ENCODE measurements at places on chromosomes 16 and 17. TPM values are rescaled to one million over a fixed set of nuclear protein-coding genes. Genes with fewer than 3 reads are reported as not detected.

DNA sequence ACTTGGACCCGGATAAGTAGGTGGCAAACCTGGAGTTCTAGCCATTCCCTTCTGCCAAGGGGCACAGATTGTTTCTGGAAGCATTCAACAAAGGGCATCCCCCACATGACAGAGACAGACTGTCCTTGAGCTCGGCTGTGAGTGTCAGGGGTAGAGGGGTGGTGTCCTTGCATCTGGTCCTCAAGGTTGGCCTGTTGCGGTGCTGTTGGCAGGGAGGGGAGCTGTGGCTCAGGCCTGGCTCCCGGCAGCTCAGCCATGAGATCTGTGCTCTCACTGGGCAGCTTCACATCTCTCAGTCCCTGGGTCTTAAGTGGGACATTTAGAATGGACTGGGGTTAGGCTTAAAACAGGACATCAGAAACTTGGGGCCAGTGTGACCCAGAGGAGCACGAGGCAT lies 20.4 kb downstream of the CCDC182 start:
- no peak for DNase-seq

DNA sequence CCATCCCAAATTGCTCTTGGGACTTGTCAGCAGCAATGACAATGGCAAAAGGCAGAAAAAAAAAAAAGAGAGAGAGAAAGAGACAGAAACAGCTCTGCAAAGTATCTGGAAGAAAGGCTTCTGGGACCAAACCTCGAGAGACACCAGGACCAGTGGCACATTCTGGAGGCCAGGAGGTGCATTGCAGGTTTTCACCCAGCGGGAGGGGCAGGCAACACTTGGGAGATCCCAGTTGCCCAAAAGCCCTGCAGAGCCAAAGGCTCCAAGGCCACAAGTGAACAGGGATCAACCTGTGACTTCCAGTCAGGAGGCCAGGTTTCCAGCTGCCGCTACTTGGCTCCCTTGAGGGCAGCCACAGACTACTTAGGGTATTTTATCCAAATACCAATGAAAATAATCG lies 110.8 kb upstream of the CDH5 start:
- no peak for DNase-seq

Gene TOP2A
- 322 TPM for total RNA-seq

GRCh38 chr17:37570527-37571093 lies 38.6 kb downstream of the SYNRG start:
- DNase-seq = peak; percentile 61

GRCh38 chr17:75783069-75783783 lies 1.4 kb upstream of the UNK start:
- no peak for DNase-seq

Gene TBCD
- 97.2 TPM for total RNA-seq

GRCh38 chr16:4249530-4250308 lies 7.8 kb upstream of the SRL start:
- no peak for DNase-seq

DNA sequence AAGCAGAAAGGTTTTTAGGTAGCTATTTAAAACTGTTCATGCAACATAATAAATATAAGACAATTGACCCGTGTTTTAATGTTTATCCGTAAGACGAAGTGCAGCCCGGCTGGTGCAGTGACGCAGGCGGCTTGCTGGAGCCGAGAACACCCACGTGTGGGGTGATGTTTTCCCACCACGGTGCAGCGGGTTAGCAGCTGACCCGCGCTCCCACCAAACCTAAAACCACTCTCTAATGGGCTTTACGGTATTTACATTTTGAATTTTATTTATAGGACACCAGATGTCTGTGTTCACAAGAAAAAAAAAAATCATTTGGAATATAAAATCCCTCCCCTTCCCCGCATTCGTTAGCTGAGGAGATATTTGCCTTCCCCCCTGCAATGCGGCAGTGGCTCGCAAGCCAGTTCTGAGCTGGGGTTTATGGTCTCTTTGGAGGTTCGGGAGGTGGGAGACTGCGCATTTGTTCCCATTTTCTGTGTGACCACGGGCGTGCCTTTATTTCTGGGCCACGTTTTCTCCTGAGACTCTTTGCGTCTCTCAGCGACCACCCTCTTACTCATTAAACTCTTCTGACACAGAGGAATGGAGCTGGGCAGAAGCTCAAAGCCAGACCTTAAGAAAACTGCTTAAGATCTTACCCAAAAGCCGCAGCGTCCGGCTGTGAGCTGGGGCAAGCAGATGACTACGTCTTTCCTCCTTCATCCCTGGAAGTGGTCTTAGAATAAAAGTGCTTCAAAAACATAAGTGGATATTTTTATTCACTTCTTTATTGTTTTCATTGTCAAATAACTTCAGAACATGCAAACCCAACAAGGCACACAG lies 301.1 kb downstream of the IRF8 start:
- no peak for DNase-seq

DNA sequence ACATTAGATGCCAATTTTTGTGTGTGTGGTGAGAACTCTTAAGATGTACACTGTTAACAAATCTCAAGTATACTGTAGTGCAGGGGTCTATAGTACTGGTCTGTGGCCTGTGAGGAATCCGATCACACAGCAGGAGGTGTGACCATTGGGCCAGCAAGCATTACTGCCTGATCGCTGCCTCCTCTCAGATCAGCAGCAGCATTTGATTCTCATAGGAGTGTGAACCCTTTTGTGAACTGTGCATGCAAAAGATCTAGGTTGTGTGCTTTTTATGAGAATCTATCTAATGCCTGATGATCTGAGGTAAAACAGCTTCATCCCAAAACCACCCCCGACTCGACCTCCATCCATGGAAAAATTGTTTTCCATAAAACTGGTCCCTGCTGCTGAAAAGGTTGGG lies 12.6 kb downstream of the ZNF267 start:
- DNase-seq = no peak

Gene TAT
- total RNA-seq = not detected

DNA sequence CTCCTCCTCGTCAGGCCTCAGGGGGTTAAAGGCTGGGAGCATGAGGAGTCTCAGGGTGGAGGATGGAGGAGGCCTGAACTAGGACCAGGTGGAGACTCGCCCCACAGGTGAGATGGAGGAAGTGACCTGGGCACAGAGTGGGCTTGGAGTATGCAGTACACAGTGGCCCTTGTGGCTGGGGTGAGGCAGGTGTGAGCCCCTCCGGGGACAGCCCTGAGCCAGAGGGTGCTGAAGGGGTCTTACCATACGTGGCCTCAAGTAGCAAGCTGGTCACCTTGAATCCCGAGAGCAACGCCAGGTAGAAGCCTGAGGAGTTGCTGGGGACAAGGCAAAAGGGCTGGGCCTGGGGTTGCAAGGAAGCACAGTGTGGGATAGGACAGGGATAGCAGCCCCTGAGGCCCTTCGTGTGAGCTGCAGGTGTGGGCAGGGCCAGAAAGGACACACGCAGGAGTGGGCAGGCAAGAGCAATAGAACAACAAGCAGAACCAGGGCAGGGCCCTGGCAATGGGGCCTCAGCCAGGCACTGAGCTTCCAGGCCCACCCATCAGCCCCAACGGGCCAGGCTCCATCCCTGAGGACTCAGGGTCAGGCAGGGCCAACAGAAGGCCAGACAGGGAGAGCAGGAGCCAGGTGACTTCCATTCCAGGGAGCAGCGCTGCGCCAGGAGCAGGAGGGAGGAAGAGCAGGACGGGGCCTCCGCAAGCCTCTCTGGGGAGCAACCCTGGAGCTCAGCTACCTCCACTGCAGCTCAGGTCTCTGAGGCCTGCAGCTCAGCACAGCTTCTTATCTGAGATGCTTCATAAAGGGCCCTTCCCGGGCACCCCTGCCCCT lies 64.2 kb upstream of the TNRC6C start:
- DNase-seq = no peak

Gene SCGB1C2
- not detected for total RNA-seq

DNA sequence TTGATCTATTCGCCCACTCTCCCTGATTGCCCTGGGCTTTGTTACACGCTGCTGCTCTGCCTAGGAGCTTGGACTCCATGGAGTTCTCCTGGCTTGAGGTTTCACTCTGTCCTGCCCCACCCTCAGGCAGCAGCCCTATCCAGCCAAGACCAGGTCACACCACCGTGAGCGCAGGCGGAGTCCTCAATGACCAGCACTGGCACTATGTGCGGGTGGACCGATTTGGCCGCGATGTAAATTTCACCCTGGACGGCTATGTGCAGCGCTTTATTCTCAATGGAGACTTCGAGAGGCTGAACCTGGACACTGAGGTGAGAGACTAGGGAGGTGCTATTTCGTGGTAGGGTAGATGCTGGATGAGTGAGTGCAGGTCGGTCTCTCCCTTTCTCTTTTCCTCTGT lies 3.5 kb downstream of the CNTNAP1 start:
- no peak for DNase-seq

Gene DHRS13
- 23.3 TPM for total RNA-seq

DNA sequence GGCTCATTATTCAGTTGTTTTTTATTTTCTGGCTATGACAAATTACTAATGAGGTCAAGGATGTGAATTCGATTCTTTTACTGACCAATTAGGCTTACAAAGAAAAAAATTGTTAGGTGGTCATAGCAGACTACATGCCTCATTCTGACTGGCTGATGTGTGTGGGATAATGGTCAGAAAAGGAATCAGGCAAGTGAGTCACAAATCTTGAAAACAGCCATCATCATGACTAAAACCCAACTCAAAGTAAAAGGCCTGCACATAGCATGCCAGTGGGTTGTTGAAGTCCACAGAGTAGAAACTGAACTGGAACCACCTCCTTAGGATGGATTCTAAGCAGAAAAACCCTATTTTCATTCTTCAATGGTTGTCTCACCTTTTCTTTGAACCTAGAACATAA lies 8.6 kb downstream of the RPGRIP1L start:
- DNase-seq = no peak

DNA sequence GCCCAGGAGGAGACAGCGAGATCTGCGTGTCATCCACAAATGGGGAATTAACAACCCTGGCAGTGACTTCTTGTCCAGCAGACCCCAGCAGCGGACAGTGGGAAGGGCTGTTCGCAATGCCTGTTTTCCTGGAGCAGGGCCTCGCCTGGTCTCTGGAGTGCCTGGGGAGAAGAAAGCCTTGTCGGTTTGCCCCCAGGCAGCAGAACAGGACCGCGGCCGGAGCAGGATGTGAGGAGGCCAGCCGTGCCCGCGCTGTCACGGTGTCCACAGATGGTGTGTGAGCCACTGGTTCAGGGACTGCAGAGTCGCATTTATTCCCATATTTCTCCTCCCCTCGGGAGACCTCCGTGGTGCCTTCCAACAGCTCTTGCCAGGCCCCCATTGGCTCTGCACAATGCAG lies 68.5 kb upstream of the GSE1 start:
- no peak for DNase-seq

DNA sequence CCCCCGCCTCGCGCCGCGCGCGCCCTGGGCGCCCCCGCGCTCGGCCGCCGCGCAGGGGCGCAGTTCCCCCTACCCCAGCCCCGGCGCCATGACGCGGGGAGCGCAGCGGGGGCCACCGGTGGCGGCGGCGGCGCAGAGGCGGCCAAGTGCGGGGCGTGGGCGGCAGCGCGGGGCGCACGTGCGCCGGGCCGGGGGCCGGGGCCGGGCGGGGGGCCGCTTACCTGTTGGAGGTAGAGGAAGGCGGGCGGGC lies 108.3 kb downstream of the ENGASE start:
- no peak for DNase-seq

Measured in activated CD4-positive, alpha-beta T cell treated with anti-CD3 and anti-CD28 coated beads for 36 hours (primary cell).